LHCN-M2 (cell line): ENCODE measurements at places on chromosomes 16 and 17. TPM values are rescaled to one million over a fixed set of nuclear protein-coding genes. Genes with fewer than 3 reads are reported as not detected.

Gene AURKB
- 81.3 and 93.4 TPM in 2 replicates for total RNA-seq

Gene GJC1
- total RNA-seq: 23.7 and 24.6 TPM in 2 replicates

Gene PCGF2
- total RNA-seq: 6.4 and 7.7 TPM in 2 replicates

Gene PLXDC1
- total RNA-seq: 0.83 and 1.9 TPM in 2 replicates

Gene NOXO1
- total RNA-seq: 0.23 and 1.3 TPM in 2 replicates

Gene PRSS36
- 0.40 and 0.64 TPM in 2 replicates for total RNA-seq

DNA sequence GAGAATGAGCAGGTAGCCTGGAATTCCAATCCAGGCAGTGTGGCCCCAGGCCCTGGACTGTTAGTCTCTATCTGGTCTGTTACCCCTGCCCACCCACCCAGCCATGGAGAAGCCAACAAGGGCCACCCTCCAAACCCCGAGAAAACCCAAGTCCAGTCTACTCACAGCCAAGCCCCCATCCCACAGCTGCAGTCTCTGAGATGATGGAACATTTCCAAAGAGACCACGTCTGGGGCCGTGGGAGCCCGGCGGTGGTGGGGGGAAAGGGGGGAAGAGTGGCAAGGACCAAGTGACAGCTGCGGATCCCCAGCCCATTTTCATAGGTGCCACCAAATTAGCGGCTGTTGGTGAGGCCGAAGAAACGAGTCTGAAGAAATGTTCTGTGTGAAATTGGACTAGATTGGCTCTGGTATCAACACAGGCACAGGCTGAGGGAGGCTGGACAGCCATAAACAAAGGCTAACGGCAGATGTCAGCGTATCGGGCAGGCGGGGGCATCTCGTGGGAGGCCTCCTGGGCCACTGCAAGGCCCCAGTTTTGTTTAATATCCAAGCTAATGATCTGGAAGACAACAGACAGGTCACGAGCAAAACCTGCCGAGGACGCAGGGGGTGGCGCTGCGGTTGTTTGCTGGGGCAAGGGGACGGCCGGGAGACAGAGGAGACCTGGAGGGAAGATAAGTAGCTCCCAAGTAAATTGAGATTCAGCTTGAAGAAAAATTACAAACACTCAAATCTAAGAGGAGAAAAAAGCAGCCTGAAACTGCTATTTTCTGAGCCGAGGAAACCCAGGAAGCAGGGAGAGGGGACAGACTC, 53.4 kb downstream of the RBFOX3 start:
- DNase-seq: no peak

GRCh38 chr16:48605518-48606110, 4.4 kb downstream of the N4BP1 start:
- DNase-seq: no peak

GRCh38 chr16:78432451-78432850, 333.0 kb downstream of the WWOX start:
- DNase-seq: no peak

DNA sequence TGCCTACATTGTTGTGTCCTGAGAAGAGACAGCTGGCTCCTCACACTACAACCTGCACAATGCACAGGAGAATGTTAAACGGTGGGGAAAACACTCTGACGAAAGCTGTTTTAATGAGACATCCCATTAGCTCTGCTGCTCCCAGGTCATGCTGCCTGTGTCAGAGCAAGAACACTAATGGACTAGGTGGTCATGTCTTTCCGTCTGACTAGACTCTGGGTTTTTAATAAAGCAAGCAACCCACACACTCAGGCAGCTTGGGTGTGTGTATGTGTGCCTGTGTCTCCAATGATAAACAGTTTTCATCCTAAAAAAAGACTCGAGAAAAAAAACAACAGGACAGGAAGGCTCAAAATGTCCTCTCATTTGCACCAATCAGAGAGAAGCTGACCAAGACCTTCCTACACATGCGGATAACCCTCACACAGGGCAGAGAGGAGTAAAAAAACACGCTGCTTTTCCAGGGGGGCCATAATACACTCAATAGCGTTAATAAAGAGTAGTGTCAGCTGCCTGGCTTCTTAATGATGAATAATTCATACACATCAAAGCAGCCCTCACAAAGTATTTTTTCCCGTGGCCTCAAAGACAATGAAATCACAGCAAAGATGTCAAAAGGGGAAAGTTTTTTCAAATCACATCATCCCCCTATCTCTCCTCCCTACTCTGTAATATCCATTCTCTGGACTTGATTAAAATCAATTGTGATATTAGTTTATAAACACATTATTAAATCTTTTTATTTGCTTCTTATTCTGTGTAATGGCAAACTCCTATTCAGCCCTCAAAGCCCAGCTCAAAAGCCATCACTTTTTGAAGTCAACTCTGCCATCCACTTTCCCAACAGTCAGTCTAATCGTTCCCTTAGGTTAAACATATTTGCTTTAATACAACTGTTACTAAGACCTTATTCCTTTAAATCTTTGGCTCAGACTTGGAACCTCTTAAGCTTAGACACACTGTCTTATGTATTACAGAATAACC, 244.2 kb upstream of the CDH11 start:
- no peak for DNase-seq

DNA sequence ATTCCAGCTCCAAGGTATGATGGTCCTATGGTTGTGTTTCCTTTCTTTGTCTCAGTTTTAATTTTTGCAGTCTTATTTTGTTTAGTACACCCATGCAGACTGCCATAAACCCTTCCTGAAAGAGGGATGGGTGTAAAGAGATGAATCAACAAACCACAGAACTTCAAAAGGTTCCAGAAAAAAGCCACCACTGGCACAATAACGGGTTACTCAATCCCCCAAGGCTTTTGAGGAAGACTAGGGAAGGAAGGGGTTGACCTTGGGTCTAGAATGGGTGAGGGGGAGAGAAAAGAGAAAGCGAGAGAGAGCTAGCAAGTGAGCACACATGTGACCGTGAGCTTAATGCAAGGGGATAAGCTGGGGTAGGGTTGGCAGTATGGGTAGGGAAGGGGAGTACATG, 168.1 kb downstream of the XYLT1 start:
- peak; percentile 2 for DNase-seq

DNA sequence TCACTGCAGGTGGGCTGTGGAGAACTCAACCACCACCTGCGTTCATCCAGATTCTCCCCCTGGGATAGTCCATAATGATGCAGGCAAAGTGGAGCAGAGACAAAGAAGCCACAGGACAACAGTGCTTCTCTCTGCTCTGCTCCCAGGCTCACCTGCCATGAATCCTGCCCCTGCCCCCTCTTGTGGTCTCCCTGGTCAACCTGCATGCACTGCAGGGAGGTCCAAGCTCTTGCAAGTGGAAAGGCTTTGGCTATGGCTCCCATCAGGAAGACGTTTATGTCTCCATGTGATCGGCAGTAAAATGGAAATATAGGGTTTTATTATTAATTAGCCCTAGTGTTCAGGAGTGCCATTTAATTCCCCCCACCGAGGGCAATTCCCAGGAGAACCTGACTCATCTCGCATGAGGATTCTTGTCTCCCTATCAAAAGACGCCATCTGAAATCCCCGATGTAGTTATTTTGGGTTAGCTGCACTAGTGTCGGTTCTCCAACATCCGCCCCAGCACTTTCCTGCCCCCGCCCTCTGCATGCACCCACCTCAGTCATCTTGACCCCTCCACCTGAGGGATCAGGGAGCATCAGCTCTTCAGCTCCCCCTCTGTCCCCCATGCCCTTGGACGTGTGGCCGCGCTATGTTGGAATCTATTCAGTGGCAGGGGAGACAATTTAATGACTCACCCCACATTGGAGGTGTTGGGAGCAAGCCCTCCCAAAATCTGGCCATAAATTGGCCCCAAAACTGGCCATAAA, 91.8 kb downstream of the KCNJ12 start:
- DNase-seq: no peak

GRCh38 chr17:63641692-63642448, 19.7 kb downstream of the MAP3K3 start:
- no peak for DNase-seq

GRCh38 chr16:79316004-79316458, 284.5 kb downstream of the MAF start:
- no peak for DNase-seq

GRCh38 chr17:18006495-18007239, 32.3 kb downstream of the ATPAF2 start:
- no peak for DNase-seq

- DNase-seq: no peak
Observed at GRCh38 chr16:85036236-85037049, 8.8 kb downstream of the KIAA0513 start.

- no peak for DNase-seq
Observed at GRCh38 chr16:90042946-90043514, 23.8 kb upstream of the DBNDD1 start.

GRCh38 chr17:41697122-41697962, 8.7 kb downstream of the EIF1 start:
- DNase-seq: peak; percentile 84

GRCh38 chr16:1343428-1344242, 8.0 kb downstream of the TSR3 start:
- no peak for DNase-seq

DNA sequence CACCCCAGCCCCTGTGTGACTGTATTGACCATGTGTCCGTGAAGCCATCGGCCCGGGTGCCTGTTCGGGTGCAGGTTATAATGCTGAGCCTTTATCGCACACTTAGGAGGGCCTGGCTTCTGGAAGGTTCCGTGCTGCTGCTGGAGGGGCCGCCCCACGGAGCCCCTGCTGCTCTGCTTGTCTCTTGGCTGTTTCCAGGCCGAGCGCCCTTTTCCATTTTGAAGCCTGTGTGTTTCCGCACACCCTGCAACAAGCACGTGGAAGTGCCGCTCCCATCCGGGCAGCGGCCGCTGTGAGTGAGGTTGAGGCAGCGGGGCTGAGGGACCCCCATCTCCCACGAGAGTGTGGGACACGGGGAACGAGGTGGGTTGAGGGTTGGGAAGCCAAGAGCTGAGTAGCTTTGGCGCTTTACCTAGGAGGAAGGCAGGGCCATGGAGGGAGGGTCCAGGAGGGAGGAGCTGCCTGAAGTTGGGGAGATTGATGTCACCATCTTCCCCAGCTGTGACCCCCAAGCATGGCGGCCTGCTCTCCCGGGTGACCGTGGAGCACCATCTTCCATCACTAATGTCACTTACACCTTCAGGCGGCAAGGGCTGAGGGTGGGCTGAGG, 200.1 kb upstream of the GSE1 start:
- DNase-seq: no peak

DNA sequence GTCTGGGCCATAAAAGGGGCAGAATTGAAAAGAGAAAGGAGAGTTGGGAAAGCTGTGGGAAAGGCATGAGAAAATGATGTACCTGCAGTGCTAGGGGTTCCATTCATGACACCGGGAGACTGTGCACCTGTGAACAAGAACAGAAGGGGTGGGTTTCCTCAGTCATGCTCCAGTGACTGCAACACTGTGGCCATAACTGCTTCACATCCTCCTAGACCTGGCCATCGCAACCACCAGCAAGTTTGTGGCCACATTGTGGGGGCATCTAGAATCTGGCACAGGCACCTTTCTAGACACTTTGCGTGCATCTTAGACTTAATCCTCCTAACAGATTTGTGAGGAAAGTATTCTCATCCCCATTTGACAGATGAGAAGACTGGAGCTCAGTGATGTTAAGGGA, 12.7 kb downstream of the GP2 start:
- no peak for DNase-seq

- DNase-seq: no peak
Observed at GRCh38 chr16:73891129-73891542, 405.5 kb upstream of the PSMD7 start.

DNA sequence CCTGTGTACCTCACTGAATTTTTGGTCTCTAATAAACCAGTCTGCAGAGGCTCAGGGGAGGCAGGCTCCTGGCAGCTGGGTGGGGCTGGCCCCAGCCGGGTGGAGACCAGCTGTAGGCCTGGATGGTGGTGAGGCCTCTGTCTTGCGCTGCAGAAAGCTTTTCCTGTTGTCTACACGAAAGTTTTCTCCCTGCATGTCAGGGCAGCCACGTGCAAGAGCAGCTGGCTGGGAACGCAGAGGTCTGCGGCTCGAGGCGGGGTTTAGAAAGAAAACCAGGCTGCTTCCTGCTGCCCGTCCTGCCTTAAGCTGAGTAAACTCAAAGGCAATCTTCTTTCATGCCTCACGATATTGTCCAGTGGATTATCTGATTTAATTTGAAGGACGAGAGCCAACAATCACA, 2.4 kb downstream of the SERPINF1 start:
- DNase-seq: peak; percentile 95

- no peak for DNase-seq
Observed at GRCh38 chr16:54140788-54141136, 145.8 kb downstream of the IRX3 start.

DNA sequence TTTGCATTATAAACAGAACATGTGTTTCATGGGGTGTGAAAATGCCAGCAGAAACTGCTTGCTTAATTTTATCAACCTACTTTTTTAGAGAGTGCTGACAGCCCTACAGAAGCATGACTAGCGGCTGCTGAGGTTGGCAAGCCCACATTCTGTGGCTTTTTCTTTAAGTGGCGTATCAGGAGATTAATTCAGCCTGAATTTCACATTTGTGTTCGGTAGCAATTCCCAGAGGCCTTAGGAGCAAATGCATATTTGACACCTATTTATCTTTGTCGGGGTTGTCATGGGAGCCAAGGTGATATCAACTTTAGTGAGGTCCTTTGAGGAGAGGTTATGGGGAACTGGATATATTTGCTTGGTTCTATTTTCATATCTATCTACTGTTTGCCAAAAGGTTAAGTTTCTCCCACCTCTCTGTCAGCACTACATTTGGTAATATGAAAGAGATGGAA, 140.9 kb downstream of the KCNJ2 start:
- DNase-seq: peak; percentile 62
